Pancreas (tissue), 10 donors: ENCODE measurements at places on chromosomes 12 and 14. TPM values are rescaled to one million over a fixed set of nuclear protein-coding genes. Genes with fewer than 3 reads are reported as not detected.

The IPO4 gene
- 57.2 TPM for total RNA-seq

The MYH6 gene
- 0.16 TPM for total RNA-seq

The RNF212B gene
- total RNA-seq = not detected

The HOXC5 gene
- total RNA-seq = not detected
